ENCODE measurements at places on chromosomes 16 and 17.

DNA sequence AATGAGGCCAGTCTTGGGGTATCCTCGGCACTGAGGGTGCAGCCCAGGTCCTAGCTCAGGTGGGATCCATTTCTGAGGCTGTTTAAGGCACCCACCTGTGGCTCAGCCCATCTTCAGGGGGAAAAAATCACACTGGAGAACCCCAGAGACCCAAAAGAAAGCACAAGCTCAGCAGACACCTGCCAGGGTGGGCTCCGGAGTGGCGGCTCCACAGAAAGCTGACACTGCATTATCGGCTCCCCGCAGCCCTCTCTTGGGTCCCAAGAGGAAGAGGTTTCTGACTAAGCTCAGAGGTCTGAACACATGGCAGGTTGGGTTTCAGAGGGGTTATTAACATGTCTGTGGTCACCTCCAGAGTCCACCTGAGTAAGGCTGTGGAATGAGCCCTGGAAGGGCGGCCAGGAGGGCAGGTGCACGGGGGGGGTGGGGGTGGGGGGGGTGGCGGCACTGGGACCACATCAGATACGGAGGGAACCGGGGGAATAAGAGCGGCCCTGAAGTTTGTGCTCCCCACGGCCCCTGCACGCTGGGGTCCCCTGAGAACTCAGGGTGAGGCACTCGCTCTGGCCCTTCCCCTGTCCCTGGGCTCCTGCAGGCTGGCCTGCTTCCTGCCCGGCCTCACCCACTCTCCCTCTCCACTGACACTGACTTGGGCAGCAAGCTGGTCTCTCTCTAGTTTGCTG, 79.5 kb downstream of the TIMM22 start:
- DNase-seq: no peak

DNA sequence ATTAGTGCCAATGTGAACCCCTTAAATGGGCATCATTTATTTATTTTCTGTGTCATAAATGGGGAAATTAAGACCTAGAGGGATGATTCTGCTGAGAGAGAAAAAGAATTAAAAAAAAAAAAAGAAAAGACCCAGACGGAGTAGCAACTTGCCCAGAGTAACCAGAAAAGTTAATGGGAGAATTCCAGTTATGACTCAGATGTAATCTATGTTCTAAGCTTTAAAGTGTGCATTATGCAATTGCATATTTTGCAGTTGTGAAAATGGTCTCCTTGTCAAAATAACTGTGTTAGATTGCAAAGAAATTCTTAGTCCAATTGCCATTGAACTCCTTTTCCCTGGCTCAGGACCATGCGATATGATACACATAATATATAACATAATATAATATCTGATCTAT, 38.6 kb upstream of the TBX2 start:
- DNase-seq: no peak

DNA sequence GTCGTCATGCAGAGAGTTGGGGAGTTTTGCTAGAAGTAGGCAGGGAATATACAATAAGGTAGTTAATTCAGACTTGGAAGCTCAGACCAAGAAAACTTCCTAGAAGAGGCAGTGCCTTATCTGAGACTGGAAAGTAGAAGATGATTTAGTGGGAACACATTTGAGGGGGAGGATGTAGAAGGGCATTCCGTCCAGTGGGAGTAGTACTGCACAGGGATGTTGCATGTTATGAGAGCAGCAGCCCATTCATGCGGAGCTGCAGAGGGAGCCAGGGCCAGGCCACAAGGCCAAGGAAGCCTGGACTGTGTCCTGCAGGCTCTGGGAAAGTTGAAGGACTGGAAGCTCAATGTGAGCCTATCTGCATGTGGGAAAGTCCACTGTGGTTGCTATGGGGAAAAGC, 344.5 kb upstream of the EEF2KMT start:
- no peak for DNase-seq

DNA sequence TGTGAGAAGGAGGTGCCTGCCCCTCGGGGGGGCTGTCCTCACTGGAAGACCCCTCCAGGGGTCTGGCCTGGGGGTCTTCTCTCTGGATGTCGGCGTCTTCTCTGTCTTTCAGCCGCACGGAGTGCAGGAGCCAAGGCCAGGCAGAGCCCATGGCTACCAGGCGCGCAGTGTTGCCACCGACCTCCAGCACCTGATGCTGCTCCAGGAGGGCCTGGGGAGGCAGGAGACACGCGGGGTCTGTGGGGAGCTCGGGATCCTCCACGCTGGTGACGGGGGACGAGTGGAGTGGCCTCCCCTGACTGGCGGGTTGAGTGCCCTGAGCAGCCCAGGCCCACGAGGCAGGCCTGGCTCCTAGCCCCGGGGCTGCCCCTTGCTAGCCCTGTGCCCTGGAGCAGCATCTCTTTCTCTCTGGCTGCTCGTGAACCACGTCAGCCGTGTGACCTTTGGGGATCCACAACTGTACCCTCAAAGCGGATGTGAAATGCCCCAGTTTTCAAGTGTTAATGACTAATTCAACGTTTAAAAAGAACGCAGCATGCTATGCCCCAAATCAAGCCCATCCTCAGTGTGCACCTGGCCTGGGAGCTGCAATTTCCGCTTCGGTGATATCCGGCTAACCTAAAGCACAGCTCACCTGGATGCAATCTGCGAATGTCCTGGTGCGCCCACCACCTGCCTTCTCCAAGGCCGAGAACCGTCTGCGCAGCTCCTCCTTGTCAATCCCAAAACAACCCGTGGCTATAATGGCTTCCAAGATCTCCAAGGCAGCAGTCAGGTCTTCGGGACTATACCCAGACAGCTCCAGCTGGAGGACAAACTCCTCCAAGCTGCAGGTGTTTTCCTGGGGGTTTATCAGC, 62.9 kb downstream of the IL21R start:
- DNase-seq: no peak

GRCh38 chr17:30981531-30982519, 11.0 kb downstream of the RNF135 start:
- DNase-seq: no peak

GRCh38 chr17:7111784-7112509, 2.7 kb downstream of the ASGR2 start:
- no peak for DNase-seq

- no peak for DNase-seq
Observed at GRCh38 chr16:73568769-73569168, 520.8 kb upstream of the ZFHX3 start.

- DNase-seq: no peak
Observed at GRCh38 chr17:43309505-43310332, 75.9 kb upstream of the RNU2-1 start.

- no peak for DNase-seq
Observed at GRCh38 chr17:9307313-9307998, 268.2 kb downstream of the STX8 start.
